Esophagus squamous epithelium (tissue), 5 donors: ENCODE measurements at places on chromosomes 3 and 15.

GRCh38 chr3:144028798-144029411 lies 57.3 kb downstream of the DIPK2A start:
- DNase-seq = no peak

DNA sequence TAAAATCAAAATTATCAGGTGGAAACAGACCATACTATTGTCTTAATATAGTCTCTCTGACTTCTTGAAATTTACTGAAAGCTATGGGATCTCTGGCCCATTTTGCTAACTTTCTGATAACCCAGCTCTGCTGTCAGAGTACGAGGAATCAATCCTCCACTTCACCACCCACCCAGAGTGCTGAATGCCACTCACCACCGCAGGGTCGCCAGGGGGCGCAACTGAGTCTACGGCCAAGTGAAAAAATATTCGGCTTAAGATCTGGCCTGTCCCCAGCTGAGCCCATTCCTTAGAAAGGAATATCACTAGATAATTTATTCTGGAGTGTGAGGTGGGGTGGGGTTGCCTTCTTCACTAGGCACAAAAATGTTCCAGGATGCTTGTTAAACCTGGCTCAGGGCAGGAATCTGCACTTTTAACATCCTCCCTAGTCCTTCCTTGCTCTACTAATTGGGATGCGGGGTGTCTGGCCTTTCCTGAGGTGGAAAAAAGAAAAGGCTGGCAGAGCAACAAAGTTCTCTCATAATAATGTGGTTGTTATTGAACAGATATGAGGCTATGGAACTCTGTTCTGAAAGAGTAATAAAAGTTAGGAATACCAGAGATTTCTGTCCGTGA lies 520.6 kb downstream of the MFSD1 start:
- no peak for DNase-seq

GRCh38 chr15:99481113-99481950 lies 84.5 kb upstream of the MEF2A start:
- no peak for DNase-seq

GRCh38 chr15:66722757-66723540 lies 20.9 kb downstream of the SMAD6 start:
- no peak for DNase-seq

DNA sequence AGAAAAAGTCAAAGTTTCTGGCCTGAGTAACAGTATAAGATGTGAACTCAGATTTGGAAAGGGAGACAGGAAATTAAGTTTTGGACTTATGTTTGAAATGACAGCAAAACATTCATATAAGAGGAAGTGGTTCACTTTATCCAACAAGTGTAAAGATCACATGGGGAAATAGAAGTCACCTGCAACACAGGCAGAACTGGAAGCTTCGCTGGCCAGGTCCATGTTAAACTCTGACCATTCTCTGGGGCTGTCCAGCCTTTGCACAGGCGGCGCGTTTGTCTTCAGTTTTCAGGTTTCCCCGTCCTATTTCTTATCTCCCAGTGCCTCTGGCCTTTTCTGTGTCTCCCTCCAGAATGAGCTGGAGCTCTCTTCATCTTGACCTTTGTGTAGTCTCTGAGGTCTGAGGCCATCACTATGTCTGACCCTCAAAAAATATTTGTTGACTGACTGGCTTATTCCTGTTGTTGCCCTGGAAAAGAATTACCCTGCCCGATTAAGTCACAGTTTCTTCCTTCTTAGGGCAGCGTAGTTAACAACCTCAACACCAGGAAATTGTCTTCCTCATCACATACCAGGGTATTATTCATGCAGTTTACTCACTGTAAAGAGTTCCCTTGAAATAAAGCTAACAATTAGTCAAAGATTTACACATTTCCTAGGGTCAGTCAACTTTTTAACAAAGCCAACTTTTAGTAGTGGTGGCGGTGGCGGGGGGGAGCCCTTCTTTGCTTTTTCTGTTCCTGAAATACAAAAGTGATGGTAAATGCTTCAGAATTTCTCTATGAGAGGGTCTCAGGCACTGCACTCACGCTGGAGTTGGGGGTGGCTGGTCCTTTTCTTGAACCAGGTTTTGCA lies 959 bp upstream of the RASA2 start:
- DNase-seq = no peak

DNA sequence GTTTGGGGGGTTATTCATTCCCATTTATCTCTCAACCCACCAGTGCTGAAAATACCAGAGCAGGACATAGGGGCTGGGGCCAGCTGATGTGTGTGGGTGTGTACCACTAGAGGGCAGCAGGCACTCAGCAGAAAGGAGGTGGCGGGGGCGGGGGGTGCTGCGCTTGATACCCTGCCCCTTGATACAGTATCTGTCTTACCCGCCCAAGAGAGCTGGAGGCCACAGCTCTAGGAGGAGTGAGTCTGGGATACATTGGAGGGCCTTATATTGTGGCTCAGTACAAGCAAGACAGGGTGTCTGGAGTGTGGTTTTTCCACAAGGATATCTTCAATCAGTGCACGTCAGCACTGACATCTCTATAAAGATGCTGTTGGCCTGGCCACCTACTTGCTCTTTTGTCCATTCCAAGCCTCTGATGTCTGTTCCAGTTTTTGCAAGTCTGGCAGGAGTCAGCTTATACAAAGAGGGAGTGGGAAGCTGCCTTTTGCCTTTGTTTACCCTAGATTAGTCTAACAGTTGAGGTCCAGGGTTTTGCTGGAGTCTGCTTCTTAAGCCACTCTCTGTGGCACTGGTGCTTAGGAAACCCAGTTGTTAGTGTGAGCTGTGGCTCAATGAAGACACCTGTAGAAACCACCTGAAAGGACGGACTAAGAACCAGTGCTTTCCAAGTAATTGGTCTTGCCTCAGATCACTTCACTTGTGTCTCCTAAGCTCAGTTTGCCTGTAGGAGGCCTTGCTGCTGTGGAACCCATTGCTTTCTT lies 1.5 kb upstream of the RBM15B start:
- DNase-seq = no peak

GRCh38 chr3:124089214-124089613 lies 97.3 kb upstream of the ROPN1 start:
- no peak for DNase-seq

- DNase-seq = no peak
Measured at GRCh38 chr3:23099677-23100076, 103.5 kb upstream of the UBE2E2 start.

- no peak for DNase-seq
Measured at GRCh38 chr3:13045241-13045903, 27.9 kb downstream of the IQSEC1 start.

DNA sequence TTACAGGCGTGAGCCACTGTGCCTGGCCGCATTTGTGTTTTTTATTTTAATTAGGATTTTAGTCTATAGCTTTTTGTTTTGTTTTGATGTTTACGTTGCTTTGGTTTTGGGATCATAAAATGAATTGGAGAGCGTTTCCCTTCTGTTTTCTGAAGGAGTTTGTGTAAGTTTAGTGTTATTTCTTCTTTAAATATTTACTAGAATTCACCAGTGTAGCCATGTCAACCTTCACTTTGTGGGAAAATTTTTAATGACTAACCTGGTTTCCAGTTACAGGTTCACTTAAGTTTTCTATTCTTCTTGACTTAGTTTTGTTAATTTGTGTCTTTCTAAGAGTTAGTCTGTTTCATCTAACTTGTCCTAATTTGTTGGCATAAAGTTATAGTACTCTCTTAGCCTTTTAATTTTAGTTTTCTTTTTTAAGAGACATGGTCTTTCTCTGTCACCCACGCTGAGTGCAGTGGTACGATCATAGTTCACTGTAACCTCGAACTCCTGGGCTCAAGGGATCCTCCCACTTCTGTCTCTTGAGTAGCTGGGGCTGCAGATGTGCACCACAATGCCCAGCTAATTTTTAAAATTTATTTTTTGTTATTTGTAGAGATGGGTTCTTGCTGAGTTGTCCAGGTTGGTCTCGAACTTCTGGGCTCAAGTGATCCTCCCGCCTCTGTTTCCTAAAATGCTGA lies 61.0 kb downstream of the CHD2 start:
- no peak for DNase-seq

DNA sequence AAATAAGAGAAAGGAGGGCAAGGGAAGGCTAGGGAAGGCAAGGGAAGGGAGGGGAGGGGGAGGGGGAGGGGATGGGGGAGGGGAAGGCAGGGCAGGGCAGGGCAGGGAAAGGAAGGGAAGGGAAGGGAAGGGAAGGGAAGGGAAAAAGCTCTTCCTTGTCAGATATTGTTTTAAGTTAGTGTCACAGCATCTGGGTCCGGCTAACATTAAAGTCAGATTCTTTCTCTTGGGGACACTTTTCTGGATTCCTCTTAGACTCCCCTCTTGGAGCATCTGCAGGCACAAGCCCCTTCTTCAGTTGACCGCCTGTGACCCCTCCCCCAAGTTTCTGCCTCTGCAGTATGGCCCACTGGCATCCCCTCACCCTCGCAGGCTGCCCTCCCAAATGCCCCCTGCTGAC lies 26.0 kb downstream of the BFSP2 start:
- no peak for DNase-seq

GRCh38 chr15:79969146-79969545 lies 1.9 kb downstream of the BCL2A1 start:
- DNase-seq = no peak

DNA sequence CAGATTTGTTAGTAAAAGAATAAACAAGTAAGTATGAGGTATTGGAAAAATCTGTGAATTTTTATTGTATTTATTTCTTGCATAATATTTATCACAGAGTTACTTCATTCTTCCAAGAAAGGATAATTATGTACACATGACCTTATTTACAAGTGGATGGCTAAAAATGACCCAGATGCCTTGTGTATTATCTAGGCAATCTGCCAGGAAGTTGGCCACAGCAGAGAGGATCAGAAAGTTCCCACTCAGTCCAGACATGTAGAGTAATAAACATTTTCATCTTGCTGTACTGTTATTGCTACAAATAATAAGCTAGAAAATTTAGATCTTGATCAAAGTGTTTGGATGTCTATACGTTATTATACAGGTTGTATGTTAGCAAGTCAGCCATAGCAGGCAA lies 317.1 kb downstream of the EPHA6 start:
- no peak for DNase-seq

- DNase-seq = no peak
Measured at GRCh38 chr3:44076221-44076829, 165.4 kb upstream of the TOPAZ1 start.

- no peak for DNase-seq
Measured at GRCh38 chr3:140635276-140635675, 42.6 kb upstream of the TRIM42 start.

- DNase-seq = no peak
Measured at GRCh38 chr3:186849374-186849975, 7.0 kb downstream of the ADIPOQ start.

DNA sequence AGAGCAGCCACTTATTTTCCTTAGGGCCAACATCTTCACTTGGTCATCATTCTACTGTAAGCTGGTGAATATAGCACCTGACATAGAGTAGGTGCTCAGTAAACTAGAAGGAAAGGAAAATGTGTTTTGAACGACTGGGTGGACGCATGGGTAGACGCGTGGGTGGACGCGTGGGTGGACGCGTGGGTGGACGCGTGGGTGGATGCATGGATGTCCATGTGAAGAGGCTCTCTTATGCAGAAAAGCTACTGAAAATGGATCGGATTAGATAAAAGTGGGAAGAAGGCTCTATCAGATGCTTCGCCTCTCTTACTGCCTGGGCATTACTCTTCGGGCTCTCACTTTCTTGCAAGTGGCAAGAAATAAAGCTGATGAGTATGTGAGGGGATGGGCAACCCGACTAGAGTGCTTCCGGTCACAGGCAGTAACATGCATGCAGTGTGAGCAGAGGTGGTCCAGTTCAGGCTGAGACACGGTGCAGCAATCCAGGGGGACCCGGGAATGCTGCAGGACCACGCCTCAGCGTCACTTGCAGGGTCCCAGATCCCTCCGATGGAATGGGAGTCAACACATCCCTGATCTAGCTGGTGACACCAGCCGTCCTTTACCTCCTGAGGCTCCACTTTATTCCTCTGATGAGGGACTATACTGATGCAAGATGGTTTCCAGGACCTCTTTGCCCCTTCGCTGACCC lies 138.0 kb upstream of the MEF2A start:
- no peak for DNase-seq

DNA sequence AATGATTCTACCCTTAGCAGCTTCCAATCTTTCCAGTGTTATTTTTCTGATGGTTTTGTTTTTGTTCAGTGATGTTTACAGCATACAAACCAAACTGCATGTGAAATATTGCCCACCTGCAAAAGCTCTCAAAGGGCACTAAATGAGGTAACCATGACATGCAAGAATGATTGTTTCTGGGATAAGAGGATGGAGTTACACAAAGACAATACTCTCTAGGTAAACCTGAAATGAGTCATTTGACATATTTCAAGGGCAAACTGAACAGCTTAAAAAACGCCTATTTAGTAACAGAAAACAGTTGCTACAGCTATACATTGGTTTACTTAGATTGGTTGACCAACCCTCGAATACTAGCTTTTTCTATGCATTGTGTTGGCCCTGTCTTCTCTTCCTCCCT lies 481.7 kb downstream of the ZPLD1 start:
- DNase-seq = no peak

GRCh38 chr3:123284399-123285010 lies 82.8 kb downstream of the SEC22A start:
- DNase-seq = no peak
